Activated naive CD8-positive, alpha-beta T cell treated with anti-CD3 and anti-CD28 coated beads for 36 hours (primary cell): ENCODE measurements at places on chromosomes 4 and X. TPM values are rescaled to one million over a fixed set of nuclear protein-coding genes. Genes with fewer than 3 reads are reported as not detected.

GRCh38 chr4:25890571-25891485, 23.2 kb upstream of the SMIM20 start:
- no peak for DNase-seq

- DNase-seq = no peak
Observed at GRCh38 chr4:16233569-16234177, 7.4 kb upstream of the TAPT1 start.

Gene UGT2B17
- not detected for total RNA-seq

DNA sequence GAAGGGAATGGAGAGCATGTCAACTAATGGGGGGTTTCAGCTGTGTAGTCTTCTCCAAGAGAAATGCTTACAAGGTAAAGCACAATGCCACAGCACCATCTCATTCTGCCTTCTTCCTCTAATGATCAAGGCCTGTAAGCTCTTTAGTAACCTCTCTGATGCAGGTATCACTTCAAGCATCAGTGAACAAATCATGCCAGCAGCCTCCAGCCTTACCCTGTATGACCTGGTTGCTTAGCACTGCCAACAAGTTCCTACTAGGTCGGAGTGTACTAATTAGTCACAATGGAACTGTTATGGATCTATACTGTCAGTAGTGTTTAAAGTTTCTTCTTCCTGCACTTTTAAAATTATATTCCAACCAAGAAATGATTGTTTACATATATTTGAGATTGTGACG, 197.7 kb downstream of the GRID2 start:
- DNase-seq = no peak

GRCh38 chr4:177938226-177938625, 496.0 kb upstream of the AGA start:
- DNase-seq = no peak

DNA sequence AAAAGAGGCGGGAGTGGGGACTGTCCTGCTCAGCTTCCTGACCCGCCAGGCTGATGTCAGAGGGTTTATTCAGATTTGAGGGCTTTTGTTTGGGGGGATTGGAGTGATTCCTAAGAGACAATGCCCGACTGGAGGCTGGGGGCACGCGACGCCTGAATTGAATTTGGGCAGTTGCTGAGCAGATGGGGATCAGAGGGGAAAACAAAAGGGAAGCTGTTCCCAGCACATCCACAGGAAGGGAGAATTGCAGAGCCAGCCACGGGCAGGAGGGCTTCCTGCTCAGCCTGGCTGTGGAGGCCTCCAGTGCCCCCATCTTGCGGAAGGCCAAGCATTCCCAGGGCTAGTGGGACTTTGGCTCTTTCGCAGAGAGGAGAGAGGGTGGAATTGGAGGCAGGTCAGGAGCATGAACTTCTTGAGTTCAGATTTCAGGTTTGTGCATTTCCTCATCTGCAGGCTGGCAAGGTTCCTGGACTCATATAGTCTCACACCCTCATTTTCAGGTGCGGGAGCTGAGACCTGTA, 162.8 kb downstream of the NHS start:
- DNase-seq = no peak

- DNase-seq = no peak
Observed at GRCh38 chr4:140349816-140350215, 23.6 kb upstream of the SCOC start.

GRCh38 chr4:8403173-8403753, 37.3 kb downstream of the ACOX3 start:
- DNase-seq = peak; percentile 49

Gene UCP1
- not detected for total RNA-seq

Gene GRID2
- not detected for total RNA-seq

Gene TEX13D
- total RNA-seq = 0.22 TPM

DNA sequence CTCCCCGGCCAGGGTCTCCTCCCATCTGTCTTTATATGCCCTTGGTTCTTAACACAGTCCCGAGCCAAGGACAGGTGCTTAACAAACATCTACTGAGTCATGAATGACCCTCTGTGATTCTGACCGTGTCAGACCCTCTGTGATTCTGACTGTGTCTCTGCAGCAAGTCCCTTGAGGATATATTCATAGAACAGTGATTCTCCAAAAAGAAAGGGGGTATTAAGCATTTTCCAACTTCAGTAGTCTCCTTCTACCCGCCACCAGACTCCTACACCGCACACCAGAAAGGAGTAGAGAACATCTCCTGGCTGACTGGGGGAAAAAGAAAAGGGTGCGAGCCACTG, 13.6 kb downstream of the ACSL1 start:
- DNase-seq = no peak
